ENCODE measurements at places on chromosomes 2 and 18. TPM values are rescaled to one million over a fixed set of nuclear protein-coding genes. Genes with fewer than 3 reads are reported as not detected.
A peak's percentile ranks its signal among the peaks of the same experiment; 100 is the strongest.

The ALPG gene
- total RNA-seq: not detected

The ATAD2B gene
- total RNA-seq: 24.7 TPM

DNA sequence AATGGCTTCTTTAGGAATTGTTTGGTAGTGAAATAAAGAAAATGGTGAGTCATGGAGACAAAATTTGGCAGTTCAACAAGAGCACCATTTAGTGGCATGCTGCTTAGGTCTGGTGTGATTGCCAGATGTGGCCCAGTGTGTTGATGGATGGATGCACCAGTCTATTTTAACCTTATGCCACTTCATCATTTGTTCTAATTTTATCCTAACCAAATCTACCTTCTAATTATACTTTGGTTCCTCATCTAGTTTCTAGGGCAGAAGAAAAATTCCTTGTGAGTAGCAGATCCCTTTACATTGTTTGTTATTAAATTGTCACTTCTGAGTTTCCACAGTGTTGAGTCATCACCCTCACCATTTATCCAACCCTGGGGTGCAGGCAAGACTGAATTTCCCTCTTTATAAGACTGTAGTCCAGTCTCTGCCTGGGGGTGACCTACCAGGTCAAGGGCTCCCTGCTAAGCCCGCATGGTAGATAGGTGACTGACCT, 32.5 kb downstream of the NABP1 start:
- no peak for DNase-seq

GRCh38 chr2:85755122-85756027, 1.6 kb downstream of the ATOH8 start:
- no peak for DNase-seq

DNA sequence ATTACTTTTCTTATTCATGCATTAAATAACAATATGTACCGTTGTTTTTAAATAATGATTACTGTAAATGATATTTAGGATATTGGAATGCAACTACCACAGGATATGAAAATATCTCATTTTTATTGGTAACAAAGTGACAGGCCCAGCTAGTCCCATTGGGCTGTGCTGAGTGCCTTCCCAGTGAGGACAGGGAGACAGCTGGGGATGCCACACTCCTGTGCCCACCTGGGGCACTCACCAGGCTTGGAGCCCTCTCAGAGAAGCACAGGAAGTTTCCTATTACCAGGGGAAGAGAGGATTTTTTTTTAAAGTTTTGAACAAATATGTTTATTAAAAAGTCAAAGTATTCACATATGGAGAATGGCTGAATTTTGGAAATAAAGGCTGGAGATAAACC, 48.9 kb downstream of the PARD6G start:
- DNase-seq: no peak

DNA sequence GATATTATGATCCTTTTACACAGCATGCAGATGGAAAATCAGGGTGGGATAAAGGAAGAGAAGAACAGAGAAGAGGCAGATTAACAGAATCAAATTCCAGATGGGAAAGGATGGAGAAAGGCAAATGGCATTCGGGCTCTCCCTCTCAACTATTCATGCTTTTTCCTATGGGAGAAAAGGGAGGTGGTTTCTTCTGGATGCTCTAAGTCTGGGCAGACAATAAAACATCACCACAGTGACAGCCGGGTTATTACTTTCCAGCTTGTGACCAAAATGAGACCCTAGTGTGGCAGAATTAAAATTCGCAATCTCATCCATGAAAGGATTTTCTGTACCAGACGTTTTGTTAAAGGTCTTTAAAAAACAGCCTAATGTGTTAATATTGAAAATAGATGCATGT, 440.7 kb downstream of the RND3 start:
- no peak for DNase-seq

DNA sequence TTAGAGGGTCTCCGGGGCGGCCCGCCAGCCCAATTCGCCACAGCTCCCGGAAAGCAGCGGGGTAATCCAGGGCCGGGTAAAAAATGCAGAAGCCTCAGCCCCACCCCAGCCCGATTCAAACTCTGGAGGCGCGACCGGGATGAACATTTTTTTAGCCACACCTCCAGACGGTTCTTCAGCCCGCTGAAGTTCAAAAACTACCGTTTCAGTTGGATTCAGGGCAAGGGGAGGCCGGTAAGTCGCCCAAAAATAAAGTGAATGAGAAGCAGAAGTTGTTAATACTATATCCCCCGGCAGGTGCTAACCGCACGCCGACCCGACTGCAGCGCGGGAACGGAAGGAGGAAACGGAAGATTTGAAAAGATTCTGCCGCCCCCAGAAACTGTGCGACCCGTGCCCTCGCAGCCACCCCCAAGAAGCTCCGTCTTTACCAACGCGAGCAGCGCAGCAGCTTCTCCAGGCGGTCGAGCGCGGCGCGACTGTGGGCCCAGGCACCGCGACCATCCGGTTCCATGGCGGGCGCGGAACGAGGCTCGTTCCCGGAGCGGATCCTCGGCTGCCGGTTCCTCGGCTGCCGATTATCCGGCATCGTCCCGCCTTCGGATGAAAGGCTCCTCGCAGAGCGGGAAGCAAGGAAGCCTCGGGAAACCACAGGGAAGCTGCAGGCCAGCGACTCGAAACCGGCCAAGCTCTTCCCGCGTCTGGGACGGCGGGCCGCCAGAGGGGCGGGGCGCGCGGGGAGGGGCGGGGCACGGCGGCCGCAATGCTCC, at the start of gene BARD1:
Gene BARD1 (minus strand): TSS at position 703 of the 770 bp plus-strand sequence. CDS start 114 bp downstream, at position 589.
- DNase-seq: peak; percentile 69

Data from activated CD4-positive, alpha-beta T cell treated with anti-CD3 and anti-CD28 coated beads, Interleukin-2, amount 10 ng/mL, durations not matched to agents 7 days and 5 days (primary cell).